ENCODE measurements at places on chromosomes 2 and 18.

DNA sequence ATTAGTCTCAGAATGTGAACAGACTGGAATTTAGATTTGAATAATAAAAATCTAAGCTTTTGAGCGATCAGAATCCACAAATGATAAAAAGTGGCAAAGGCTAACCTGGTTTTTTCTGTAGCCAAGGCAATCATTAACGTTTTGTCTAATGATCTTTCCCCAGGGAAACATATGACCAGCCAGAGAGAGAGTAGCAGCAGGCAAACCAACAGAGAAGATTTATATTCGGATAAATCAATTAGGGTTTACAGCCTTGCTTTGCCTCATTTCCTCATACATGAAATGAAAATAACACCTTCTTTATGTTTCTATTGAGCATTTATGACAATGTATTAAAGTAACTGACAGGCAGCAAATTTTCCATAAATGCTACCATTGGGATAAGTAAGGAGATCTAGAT is 14.5 kb downstream of the TIA1 start:
- no peak for DNase-seq

DNA sequence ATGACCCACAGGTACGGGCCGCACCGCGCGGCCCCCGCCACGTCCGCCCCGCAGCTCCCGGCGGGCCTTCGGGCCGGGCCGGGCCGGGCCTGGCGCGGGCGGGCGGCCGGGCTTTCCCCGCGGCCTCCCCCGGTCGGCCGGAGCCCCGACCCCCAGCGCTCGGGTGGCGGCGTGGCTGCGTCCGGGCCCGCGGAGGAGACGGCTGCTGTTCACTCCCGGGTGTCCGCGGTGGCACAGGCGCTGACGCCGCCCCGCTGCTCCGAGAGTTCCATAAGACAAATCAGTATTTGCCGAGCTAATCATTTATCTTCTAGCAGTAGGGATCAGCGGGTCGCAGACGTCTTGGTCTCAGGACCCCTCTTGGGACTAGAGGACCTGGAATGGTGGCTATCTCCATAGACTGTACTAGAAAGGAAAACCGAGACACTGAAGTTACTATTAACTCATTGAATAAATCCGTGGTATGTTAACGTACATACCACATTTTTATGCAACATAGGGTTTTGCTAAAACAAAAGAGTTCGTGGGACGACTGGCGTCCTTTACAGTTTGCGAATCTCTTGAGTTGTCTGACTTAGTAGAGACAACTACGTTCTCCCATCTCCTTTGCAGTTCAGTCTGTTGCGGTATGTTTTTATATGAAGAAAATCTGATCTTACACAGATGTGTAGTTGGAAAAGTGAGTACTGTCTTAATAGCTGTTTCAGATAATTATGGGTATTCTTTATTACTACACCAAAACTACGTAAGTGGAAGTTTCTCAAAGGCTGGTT is 500 bp downstream of the LIMS1 start:
- peak; percentile 47 for DNase-seq

DNA sequence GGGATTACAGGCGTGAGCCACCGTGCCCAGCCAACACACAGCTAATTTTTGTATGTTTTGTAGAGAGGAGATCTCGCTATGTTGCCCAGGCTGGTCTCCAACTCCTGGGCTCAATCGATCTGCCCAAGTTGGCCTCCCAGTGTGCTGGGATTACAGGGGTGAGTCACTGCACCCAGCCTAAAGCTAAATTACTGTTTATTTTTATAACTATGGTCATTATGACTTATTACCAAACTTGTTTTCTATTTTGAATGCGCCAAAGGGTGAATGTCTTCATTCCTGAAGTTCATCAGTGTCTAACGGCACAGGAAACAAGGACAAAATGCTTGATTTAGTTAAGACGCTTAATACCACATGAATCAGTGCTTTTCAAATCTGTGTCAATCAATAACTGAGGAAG is 38.9 kb upstream of the GREB1L start:
- no peak for DNase-seq

DNA sequence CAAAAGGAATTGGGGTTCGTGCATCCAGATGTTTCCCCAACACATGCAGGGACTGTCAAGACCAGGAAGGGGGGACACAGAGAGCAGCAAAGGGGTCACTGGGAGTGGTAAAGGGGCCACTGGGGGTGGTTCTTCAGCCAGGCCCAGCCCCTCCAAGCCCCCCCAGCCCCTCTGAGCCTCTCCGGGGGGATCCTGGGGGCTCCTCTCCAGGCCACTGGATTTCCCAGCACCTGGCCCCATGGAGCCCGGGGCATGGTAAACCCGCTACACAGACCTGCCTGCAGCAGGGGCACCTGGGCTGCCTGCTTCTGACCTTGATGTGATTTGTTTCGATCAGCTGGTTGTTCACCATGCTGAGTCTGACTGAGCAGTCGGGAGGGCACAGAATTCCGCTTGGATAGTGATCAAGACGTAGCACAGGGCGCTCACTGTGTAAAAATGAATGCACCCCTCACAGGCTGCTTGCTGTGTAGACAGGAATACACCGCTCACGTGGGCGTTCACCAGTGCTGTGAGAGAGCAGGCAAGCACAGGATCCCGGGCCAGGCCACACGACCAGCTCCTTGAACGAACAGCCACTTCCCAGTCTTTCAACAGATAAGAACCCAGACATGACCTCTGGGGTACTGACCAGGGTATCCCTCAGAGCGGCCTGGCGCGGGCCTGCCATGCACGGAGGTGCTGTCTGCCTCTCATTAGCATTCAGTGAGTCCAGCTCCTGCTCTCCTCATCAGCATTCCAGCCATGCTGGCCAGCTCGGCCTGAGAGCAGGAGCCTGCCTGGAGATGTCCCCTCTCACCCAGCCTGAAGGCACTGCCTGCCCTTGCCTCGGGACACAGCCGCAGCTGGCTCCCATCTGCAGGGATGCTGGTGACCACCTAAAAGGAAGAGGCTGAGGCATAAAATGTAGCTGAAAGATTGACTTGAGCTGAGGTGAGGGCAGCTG is 73.3 kb upstream of the OTOS start:
- DNase-seq = no peak

DNA sequence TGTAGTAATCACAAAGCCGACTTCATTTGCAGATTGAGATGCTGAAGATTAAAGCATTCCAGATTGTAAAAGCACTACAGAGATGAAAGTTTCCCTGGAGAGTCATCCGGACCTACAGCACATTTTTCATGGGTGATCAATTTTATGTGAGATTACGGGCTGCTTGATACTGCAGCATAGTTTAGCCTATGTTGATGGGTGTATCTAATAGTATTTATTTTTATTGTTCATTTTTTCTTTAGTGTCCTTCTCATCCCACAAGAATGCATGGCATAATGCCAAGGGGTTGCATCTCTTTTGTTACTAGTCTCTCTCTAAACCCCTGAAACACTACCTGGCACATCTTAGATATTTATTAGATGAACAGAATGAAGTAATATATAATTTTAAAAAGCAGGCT is 240.4 kb downstream of the MBD2 start:
- DNase-seq = no peak
